HTR-8/SVneo (cell line): ENCODE measurements at places on chromosomes 4 and X.

GRCh38 chr4:74878323-74878722 is 54.6 kb upstream of the PARM1 start:
- DNase-seq: no peak

GRCh38 chrX:153945956-153946943 is 1.8 kb upstream of the RENBP start:
- DNase-seq: no peak

DNA sequence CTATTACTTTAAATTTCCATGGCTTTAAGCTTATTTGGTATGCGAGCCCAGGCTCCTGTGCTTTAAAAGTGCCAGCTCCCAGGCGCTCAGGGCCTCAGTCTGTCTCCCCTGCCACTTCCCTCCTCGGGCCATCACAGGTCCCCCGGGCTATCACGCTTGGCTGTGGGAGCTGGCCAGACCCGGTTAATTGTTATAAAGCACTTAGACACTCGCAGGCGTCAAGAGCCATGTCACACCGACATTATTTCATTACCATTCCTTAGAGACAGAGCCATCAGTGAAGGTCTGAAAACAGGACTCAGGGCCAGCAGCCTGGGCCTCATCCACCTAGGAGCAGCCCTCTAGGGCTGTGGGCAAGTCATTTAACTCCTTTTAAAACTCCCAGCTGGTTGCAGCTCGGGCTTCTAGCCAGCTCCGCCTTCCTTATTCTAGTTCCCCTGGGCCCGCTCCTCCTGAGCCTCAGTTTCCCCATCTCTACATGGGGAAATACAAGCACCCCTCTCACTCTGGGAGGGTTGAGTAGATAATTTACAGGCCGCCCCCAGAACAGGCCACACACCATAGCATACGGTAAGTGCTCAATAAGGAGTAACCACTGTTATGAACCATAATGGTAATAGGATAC is 99.0 kb downstream of the HMX1 start:
- no peak for DNase-seq

GRCh38 chr4:13989501-13989900 is 362.0 kb upstream of the BOD1L1 start:
- no peak for DNase-seq

DNA sequence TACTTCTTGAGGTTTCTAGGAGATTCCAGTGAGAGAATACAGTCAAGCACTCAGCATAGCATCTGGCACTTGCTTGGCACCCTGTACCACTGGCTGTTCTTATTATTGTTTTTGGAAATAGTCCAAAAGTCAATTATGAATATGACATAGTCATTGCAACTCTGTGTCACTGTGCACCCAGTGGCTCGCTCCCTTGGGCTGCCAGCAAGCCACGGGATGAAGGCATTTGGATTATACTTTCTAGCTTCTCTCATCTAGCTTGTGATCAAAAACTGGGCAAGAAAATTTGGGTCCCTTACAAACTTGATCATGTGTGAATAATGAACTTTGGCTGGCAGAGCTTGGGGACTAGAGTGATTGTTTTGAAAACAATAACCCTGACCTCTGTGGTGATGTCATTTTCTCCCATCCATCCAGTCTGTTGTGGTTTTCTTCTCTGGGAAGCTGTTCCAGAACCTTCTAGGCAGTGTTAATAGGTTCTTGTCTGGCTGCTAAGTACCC is 32.7 kb upstream of the LIMCH1 start:
- no peak for DNase-seq

- peak; percentile 46 for DNase-seq
Observed at GRCh38 chr4:16626945-16627344, 271.5 kb downstream of the LDB2 start.

- no peak for DNase-seq
Observed at GRCh38 chrX:48490661-48491060, 14.7 kb downstream of the FTSJ1 start.

- peak; percentile 0 for DNase-seq
Observed at GRCh38 chr4:91325495-91325894, 978.3 kb upstream of the GRID2 start.

- no peak for DNase-seq
Observed at GRCh38 chr4:6523251-6523650, 50.8 kb upstream of the PPP2R2C start.

GRCh38 chr4:77582156-77582555 is 23.5 kb upstream of the CXCL13 start:
- DNase-seq: no peak

DNA sequence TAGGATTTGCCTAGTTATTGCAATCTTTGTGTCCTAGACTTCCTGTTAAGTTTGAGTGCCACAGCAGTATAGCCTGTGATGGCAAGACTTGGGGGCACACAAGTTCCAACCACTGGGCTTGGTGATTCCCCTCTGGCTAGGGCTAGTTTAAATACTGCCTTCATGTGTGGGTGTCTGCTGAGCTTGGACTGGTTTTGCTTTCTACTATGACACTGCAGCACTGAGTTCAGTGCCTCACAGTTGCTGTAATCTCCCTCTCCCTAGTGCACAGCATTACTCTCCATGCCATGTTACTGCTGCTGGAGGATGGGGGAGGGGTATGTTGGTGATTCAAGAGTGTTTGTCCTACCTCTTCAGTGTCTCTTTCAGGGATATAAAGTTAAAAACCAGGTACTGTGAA is 379.6 kb downstream of the IL15 start:
- DNase-seq: no peak

DNA sequence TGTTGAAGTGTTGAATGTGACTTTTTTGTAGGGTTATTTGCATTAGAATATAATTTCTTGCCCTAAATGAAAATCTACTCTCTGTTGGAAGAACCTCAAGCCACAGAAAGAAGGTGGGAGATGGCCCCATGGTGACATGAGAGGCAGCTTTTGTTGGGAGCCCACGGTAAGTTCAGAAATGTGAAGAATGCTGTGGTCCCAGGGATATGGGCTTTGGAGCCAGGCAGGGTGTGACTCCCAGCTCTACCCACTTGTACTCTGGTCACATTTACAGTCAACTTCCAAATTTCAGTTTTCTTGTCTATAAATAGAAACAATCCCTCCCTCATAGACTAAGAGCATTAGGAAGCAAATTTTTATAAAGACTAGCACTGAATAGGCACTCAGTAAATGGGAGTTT is 177.8 kb downstream of the RAB28 start:
- no peak for DNase-seq

GRCh38 chr4:64062991-64063390 is 346.3 kb downstream of the TECRL start:
- no peak for DNase-seq

DNA sequence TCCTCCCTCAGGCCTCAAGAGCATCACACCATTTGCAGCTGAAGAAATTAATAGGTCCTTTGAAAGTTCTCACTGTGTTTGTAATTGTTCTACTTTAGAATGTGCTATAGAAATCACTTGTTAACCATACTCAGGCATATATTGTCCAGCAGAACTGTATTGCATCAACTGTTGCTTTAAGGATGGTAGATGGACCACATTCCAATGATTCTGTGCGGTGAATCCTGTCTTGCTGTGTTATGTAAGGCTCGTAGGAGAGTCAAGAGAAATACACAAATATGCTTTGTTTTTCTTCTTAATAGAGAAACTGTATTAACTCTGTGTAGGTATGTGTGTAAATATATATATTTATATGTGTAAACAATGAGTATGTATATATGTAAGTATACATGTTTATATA is 6.3 kb upstream of the ADGRA3 start:
- no peak for DNase-seq

GRCh38 chrX:47172971-47173792 is 20.4 kb upstream of the UBA1 start:
- no peak for DNase-seq

DNA sequence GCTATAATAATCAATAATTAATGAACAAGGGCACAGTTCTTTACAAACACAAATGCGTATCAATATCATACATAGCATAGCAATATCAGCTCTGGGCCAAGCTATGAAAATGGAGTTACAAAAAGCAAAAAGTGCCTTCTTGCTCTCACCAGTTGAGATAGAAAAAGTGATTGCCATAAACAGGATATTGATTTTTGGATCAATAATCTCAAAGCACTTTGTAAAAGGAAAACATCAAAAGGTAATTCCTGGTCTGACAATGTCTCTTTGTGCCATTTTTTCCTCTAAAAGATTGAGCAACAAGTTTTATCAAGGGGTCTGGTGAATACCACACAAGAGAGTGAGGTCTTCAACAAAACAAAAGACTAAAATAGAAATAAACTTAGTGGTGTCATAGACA is 42.4 kb downstream of the ABCB7 start:
- no peak for DNase-seq

DNA sequence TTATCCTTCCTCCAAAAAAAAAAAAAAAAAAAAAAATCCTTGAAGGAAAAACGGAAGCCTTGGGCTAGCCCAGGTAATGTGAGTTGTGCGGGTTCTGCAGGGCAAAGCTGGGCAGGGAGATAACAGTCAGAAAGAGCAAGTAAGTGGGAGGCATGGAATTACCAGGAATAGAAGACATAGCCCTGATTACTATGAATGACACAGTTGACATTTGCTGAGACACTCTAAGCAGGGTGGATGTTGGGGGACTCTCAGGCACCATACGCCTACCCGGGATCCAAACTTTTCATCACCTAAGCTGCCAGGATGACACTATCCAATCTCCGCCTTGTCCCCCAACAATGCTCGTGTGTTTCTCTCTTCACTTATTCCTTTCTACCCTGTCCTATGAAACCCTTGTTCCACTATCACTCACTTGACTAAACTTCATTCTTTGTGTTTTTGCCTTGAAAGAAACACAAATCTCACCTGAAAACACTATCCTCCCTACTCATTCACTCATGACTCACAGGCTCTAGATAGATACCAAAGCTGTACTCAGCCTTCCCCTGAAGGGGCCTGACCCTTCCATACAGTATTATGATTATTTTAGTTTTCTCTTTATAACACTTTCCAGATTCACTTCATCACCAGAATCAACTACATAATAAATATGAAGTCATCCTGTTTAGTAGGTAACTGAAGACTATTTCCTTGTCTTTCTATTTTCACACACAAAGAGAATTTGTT is 158.4 kb downstream of the INPP4B start:
- DNase-seq: no peak

- DNase-seq: no peak
Observed at GRCh38 chr4:79287718-79288117, 38.1 kb downstream of the NAA11 start.

GRCh38 chr4:100977746-100978397 is 369.5 kb downstream of the PPP3CA start:
- DNase-seq: no peak

DNA sequence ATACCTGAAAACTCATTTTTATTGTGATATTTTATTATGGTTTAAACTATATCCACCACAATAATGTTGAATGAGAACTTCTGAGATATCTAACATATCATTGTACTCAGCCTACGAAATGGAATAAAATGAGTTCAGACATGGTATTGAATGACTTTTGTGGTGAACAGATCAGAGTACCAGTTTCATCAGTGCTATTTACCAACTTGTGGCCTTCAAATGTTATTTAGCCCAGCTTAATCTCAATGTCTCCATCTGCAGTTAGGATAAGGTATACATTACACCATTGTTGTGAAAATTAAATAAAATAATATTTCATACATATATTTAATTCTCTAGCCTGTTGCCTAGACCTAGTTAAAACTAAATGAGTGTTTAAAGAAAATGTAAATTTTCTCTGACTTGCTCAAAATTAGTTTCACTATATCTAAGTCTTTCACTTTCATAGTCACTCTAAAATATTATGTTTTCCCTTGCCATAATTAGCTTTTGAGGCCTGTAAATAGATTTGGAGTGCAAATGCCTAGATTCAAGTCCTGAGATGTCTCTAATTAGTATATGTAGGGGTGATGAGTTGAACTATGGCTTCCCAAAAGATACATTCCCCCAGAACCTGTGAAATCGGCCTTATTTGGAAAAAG is 594.2 kb downstream of the STPG2 start:
- DNase-seq: no peak

DNA sequence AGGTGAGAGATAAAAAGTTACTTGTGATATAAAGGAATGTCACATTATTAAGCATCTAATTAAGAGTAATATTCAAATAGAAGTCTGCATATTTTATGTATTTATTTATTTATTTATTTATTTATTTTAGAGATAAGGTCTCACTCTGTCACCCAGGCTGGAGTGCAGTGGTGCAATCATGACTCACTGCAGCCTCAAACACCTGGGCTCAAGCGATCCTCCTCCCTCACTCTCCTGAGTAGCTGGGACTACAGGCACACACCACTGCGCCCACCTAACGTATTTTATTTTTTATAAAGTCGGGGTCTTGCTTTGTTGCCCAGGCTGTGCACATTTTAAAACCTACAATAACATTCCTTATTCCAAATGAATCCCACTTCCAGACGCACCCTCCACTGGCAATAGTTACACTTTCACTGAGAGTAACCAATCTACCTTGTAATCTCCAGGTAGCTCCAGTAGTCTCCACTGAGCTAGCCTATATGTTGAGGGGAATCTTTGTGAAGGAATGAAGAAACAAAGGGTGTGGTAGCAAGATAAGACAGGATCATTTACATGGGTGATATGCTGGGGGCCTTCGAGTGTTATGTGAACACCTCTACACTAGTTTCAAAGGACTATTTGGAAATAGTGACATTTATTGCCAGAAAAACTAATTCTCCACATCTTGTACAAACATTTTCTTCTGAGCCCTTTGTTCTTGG is 11.9 kb downstream of the SH3D19 start:
- DNase-seq: no peak

DNA sequence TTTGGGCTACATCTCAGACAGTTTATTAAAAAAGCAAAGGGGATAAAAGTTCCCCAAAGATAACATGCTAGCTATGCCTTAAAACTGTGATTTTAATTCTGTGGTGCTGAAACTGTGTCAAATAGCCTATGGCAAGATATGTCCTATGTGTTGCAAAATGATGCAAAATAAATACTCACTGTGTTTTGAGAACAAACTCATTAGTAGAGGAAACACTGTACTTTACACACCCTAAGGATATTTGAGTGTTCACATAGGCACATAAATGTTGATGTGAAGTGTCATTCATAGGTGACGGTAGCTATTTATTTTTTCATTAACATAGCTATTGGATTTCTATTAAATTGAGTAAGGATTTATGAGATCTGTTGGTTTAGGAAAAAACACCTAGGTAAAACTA is 351.9 kb downstream of the FAT4 start:
- DNase-seq: no peak

DNA sequence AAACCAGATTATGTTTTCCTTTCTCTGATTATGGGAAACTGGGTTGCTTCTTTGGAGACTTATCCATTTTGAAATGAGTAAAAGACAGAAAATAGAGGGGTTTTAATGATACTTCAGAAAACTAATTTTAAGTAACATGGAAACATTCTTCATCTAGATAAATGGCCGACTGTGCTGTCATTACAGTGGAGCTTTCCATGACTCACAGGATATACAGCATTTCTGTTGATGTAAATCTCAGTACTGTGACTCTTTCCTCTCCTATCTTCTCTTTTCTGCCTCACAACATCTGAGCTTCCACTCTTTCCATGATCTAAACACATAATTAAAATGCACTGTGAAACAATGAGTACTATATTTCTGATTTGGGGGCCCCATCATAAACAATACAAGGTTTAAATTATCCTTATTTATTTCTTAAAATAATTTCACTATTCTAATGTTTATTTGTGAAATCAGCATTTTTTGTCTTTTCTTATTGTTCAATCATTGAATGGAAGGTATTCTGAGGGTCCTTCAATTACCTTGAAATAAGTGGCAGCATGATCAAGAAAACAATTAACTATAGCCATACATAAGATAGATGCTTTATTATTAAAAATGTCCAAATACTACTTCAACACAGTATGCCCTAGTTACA is 19.3 kb downstream of the SEC24D start:
- DNase-seq: no peak

GRCh38 chr4:6134612-6135220 is 65.6 kb downstream of the JAKMIP1 start:
- no peak for DNase-seq
